RWPE1 (cell line): ENCODE measurements at places on chromosomes 11 and 22.
A peak's percentile ranks its signal among the peaks of the same experiment; 100 is the strongest.

DNA sequence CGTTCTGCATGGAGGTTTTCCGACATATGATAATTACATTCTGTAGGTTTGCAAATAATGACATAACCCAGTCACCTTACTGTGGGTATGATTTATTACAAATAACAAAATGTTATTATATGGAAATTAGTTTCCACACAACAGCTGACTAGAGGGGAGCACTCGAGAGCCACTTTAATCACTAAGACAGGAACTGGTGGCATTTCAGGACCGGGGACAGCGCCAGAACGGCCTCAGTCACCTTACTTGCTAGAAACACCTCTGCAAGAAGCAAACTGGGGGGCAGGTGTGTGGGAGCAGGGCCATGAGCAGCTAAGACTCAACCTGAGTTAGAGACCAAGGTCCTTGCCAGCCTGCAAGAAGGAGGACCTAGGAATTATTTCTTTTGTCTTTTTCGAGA is 199.9 kb downstream of the DSCAML1 start:
- peak; percentile 51 for DNase-seq

- DNase-seq: peak; percentile 61
These were observed at the start of gene SLC37A2 for GRCh38 chr11:125062931-125063428. Gene SLC37A2, plus strand, starts transcription at chr11:125063305. Its CDS starts 63 bp downstream, at chr11:125063368.

- peak; percentile 28 for DNase-seq
These were observed 6.3 kb upstream of the KDELR3 start for GRCh38 chr22:38461414-38462081.

DNA sequence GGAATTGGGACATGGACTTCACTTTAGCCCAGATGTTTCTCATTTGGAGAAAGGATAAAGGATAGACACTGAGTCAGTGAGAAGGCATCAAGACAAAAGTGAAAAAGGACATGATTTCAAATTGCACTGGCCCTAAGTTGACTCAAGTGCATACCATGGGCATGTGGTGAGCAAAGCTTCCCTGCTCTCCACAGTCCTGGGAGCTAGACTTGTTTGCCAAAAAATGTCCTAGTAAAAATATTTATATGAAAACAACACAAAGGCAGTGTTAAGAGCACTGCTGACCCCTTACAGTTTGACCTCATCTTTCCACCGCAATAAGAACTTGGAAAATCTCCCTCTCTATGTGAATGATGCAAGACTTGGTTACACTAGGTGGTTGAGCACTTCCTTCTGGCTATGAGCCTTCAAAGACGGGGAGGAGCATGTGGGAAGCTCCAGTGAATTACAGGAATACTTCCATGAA is 46.5 kb upstream of the FIBIN start:
- peak; percentile 35 for DNase-seq

DNA sequence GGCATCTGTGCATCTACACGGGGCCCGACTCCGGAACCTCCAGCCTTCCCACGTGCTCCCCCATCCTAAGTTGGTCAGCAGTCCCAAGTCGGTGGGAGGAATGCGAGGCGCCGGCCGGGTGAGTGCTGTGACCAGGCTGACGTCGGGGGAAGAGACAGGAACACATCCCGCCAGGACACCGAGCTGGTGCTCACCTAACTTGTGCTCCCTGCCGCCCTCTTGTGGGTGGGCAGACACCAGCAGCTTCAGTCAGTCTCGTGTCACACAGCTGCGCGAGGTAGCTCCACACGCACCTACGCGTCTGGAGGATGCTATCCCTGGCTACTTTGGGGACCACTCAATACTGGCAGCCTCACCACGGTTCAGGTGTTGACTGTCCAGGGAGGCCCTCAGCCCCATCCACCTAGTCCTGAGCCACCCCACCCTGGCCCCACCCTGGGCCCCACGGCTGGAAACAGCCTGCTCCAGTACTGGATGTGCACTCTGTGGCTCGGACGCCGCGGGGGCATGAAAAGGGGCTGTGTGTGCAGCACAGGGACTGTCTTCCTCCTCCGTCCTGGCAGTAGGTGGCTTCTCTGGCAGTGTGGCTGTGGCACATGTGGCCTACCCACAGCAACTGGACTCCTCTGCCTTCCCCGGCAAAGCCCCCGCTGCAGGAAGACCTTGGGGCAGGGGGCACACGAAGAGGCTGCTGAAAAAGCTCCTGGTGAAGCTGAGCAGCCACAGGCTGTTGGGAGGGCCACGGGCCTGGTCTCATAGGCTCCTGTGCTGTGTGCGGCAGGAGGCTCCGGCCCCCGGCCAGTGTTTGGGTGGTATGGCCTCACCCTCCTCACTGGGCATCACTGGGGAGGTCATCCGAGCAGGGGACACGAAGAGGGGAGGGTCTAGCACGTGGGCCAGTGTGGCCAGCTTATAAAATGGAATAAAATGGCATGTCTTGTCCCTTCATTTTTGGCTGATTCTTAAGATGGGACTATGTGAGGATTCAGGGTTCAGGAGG is 11.2 kb upstream of the BID start:
- no peak for DNase-seq

- DNase-seq: no peak
These were observed 53.2 kb upstream of the FTH1 start for GRCh38 chr11:62020661-62021060.

- DNase-seq: no peak
These were observed 42.9 kb downstream of the MRTFA start for GRCh38 chr22:40593460-40594273.

GRCh38 chr11:69000831-69001242 is 12.2 kb downstream of the MRGPRF start:
- peak; percentile 61 for DNase-seq
